Activated CD4-positive, alpha-beta T cell treated with anti-CD3 and anti-CD28 coated beads for 36 hours (primary cell): ENCODE measurements at places on chromosomes 12 and 14.

- no peaks in the 10 kb centered on the region for H3K27me3 ChIP-seq
- DNase-seq: no peak
- no peak overlapping the region for H3K27ac ChIP-seq
- no peak overlapping the region for H3K4me3 ChIP-seq
- H3K4me1 ChIP-seq: no peaks in the 10 kb centered on the region
Measured at GRCh38 chr12:90013409-90013808, 304.8 kb upstream of the ATP2B1 start.

DNA sequence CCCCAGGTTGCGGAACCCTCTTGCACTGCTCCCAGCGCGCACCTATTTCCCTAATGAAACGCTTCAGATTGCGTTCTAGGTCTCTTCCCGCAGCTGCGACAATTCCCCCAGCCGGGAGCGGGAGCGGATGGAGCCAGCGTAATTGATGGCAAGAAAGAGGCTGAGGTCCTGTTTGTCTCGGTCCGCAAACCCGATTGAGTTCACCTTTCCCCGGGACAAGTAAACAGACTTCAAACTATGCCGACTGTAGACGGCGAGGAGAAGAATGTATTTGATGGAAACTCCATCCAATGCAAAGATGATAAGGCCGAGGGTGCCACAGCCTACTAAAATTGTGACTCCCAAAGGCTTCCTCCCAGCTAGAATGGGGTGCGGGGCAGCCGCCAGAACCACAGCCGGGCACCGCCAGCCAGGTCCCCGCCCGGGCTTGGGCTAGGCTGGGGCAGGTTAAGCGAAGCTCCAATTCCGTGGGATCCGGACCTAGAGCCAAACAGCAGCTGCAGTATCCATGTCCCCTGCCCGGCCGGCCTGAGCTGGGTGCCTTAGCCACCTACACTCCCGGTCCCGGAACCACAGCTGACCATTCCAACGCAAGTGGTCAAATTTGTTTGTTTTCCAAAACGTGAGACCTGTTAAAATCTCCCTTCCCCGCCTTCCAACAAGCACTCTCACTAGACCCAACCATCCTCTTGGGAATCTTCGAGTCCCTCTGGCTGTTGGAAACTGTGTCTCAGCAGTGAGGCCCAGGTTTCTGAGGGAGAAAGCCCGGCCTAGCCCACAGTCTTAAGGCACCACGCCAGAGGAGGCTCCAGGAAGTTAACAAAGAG is 5.5 kb downstream of the NKX2-1 start:
- H3K4me1 ChIP-seq: peaks cover 7% of the 10 kb centered on the region
- H3K36me3 ChIP-seq: peaks cover under 1% of the 10 kb centered on the region
- DNase-seq: peak; percentile 7
- H3K4me3 ChIP-seq: no peak overlapping the region
- no peak overlapping the region for H3K27ac ChIP-seq
- peaks cover 69% of the 10 kb centered on the region for H3K27me3 ChIP-seq

DNA sequence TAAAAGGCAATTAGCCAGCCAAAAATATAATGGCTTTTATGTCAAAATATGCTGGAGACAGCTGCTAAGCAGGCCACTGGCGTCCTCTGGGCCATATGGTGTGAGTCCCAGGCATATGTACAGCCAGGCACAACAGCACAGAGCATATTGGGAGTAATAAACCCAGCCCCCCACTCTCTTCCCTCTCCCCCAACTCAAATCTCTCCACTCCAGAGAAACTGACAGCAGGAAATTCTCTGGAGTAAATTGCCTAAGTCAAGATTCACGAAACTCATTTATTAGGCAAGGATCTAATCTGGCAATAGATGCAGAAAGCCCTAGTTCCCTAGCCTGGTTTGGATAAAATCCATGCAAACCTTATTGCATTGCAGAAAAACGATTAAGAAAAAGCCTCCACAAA is 147.9 kb upstream of the SEL1L start:
- DNase-seq: no peak
- peaks cover 13% of the 10 kb centered on the region for H3K27me3 ChIP-seq
- no peaks in the 10 kb centered on the region for H3K4me1 ChIP-seq
- no peaks in the 10 kb centered on the region for H3K36me3 ChIP-seq

- H3K27me3 ChIP-seq: peaks cover 34% of the 10 kb centered on the region
- peaks cover 25% of the 10 kb centered on the region for H3K36me3 ChIP-seq
- H3K27ac ChIP-seq: peak overlapping the region; percentile 91
- peaks cover 22% of the 10 kb centered on the region for H3K4me1 ChIP-seq
- peak; percentile 76 for DNase-seq
Measured at GRCh38 chr12:10722502-10722904, 620 bp downstream of the YBX3 start.

- peaks cover 27% of the 10 kb centered on the region for H3K27me3 ChIP-seq
- H3K4me1 ChIP-seq: peaks cover 8% of the 10 kb centered on the region
- no peak for DNase-seq
- H3K4me3 ChIP-seq: peak overlapping the region; percentile 73
- H3K27ac ChIP-seq: no peak overlapping the region
- no peaks in the 10 kb centered on the region for H3K36me3 ChIP-seq
Measured at GRCh38 chr14:76761960-76762410, 717 bp downstream of the VASH1 start.

- peaks cover 3% of the 10 kb centered on the region for H3K27me3 ChIP-seq
- H3K4me3 ChIP-seq: no peak overlapping the region
- H3K36me3 ChIP-seq: no peaks in the 10 kb centered on the region
- H3K27ac ChIP-seq: no peak overlapping the region
Measured at GRCh38 chr14:74261288-74261687, 22.0 kb downstream of the VSX2 start.

GRCh38 chr14:102795060-102795925 is 18.0 kb downstream of the TRAF3 start:
- H3K27me3 ChIP-seq: no peaks in the 10 kb centered on the region
- peaks cover 59% of the 10 kb centered on the region for H3K36me3 ChIP-seq
- H3K27ac ChIP-seq: peak overlapping the region; percentile 72
- no peak overlapping the region for H3K4me3 ChIP-seq
- DNase-seq: peak; percentile 67

- DNase-seq: peak; percentile 78
- H3K36me3 ChIP-seq: peaks cover 23% of the 10 kb centered on the region
- peaks cover 58% of the 10 kb centered on the region for H3K4me1 ChIP-seq
- H3K27ac ChIP-seq: peak overlapping the region; percentile 99
- H3K4me3 ChIP-seq: peak overlapping the region; percentile 81
Measured at GRCh38 chr12:108634341-108634751, 652 bp upstream of the SELPLG start.

GRCh38 chr12:12976366-12976765 is 23.7 kb downstream of the HEBP1 start:
- DNase-seq: no peak
- H3K36me3 ChIP-seq: peaks cover 40% of the 10 kb centered on the region
- H3K27me3 ChIP-seq: no peaks in the 10 kb centered on the region
- H3K4me3 ChIP-seq: no peak overlapping the region
- H3K27ac ChIP-seq: no peak overlapping the region

- H3K36me3 ChIP-seq: peaks cover 5% of the 10 kb centered on the region
- no peak overlapping the region for H3K4me3 ChIP-seq
- DNase-seq: peak; percentile 66
- H3K4me1 ChIP-seq: peaks cover 86% of the 10 kb centered on the region
Measured at GRCh38 chr14:68283378-68284123, 464.0 kb downstream of the RAD51B start.

DNA sequence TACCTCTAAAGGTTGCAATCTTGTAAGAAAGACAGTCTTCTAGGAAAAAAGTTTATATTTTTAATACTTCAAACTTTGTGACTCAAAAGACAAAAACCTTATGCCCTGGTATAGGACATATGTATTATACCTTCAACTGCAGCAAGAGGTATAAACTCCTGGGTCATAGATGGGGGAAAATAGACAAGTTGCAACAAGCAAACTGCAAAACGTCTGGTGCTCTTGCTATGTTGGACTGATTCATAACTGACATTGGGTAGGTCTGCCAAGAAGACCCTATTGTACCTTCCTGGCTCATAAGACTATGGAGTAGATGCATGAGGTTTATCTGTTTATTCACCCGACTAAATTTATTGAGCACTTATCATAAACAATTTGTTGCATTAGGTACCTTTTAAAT is 40.9 kb downstream of the BEST3 start:
- no peaks in the 10 kb centered on the region for H3K4me1 ChIP-seq
- H3K27ac ChIP-seq: no peak overlapping the region
- H3K4me3 ChIP-seq: no peak overlapping the region

DNA sequence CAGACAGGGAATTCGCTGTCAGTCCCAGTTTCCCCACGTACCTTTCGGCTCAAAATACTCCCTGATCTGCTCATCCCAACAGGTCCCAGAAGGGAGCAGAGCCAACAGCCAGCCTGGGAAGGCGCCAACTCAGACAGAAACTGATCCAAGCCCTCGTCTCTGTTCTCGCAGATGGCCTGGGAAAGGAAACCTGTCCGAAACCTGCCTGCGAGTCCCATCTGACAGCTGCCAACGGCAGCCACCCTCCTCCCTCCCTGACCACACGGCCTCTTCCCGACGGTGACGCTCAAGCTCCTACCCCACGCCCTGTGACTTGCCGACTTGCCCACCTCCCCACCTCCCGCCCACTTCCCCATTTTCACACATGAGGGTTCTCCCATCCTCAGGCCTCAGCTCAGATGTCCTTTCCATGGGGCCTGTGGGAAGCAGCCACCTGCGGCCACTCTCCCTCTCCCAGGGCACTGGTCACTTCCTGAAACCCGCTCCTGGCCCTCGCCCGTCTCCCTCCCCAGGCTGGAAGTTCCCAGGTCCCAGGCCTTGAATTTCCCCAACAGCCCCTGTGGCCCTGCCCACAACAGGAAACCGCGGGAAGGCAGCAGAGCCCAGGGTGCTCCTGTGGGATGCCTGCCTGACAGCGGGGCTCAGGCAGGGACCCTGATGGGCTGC is 60.9 kb upstream of the FBRSL1 start:
- no peak overlapping the region for H3K27ac ChIP-seq
- peaks cover 24% of the 10 kb centered on the region for H3K4me1 ChIP-seq
- no peaks in the 10 kb centered on the region for H3K27me3 ChIP-seq
- no peak for DNase-seq

GRCh38 chr12:51533799-51534198 is 57.2 kb upstream of the SCN8A start:
- H3K36me3 ChIP-seq: no peaks in the 10 kb centered on the region
- H3K4me3 ChIP-seq: no peak overlapping the region
- DNase-seq: no peak
- H3K27me3 ChIP-seq: peaks cover 2% of the 10 kb centered on the region
- H3K27ac ChIP-seq: no peak overlapping the region
- peaks cover 6% of the 10 kb centered on the region for H3K4me1 ChIP-seq

DNA sequence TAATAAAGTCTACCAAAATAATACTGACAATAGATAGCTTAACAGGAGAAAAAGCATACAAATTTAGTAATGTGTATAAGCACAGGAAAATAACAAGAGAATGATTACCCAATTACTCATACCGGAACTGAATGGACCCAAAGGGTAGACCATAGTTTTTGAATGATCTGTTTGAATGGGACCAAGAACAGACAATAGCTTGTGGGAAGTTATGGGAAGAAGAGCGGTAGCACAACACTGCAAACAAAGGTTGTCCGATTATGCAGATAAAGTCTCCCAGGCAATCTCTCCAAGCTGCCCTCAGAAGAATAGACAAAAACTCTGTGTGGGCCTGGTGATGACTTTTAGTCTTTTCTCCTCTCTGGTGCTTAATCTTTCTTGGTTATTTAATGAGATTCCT is 96.6 kb upstream of the NEDD1 start:
- DNase-seq: no peak
- no peaks in the 10 kb centered on the region for H3K36me3 ChIP-seq
- H3K4me3 ChIP-seq: no peak overlapping the region
- H3K27ac ChIP-seq: no peak overlapping the region

DNA sequence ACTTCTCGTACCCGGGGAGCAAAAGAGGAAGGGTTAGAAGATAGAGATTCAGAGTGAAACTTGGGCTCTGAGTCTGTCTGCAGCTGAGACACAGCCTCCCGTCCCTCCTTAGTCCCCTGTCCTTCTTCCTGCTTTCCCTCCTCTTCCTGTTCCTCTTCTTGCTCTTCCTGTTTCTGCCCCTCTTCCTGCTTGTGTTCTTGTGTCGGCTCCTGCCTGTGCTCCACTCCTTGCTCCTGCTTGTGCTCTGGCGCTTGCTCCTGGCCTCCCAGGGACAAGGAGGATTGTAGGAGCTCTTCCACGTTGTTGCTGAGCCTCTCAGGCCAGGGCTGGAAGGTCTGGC is 3.0 kb downstream of the ACRBP start:
- no peak overlapping the region for H3K4me3 ChIP-seq
- DNase-seq: no peak
- no peaks in the 10 kb centered on the region for H3K27me3 ChIP-seq
- H3K27ac ChIP-seq: no peak overlapping the region
- peaks cover 18% of the 10 kb centered on the region for H3K36me3 ChIP-seq

- H3K27me3 ChIP-seq: no peaks in the 10 kb centered on the region
- H3K27ac ChIP-seq: no peak overlapping the region
- DNase-seq: no peak
- peaks cover 16% of the 10 kb centered on the region for H3K4me1 ChIP-seq
- no peak overlapping the region for H3K4me3 ChIP-seq
Measured at GRCh38 chr12:56216461-56216860, 5.3 kb downstream of the RNF41 start.

DNA sequence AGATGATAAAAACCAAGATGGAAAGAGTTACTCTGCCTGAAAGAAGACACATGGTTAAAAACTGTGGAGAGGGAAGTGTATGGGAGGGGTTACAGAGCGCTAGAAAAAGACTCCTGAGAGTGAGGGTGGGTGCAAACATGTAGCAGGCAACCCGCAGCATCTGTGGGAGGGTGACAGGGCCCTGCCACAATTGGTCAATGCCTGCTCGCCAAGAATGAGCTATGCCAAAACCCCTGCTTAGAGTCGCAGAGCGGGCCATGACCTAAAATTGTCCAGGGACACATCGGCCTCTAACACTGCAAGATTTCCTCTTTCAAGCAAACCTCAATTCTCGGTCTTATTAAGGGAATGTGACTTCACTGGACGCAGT is 700 bp downstream of the PRKAG1 start:
- H3K27me3 ChIP-seq: no peaks in the 10 kb centered on the region
- peak; percentile 74 for DNase-seq
- H3K36me3 ChIP-seq: peaks cover 32% of the 10 kb centered on the region
- H3K4me1 ChIP-seq: peaks cover 34% of the 10 kb centered on the region
- peak overlapping the region; percentile 97 for H3K27ac ChIP-seq
- H3K4me3 ChIP-seq: peak overlapping the region; percentile 81

DNA sequence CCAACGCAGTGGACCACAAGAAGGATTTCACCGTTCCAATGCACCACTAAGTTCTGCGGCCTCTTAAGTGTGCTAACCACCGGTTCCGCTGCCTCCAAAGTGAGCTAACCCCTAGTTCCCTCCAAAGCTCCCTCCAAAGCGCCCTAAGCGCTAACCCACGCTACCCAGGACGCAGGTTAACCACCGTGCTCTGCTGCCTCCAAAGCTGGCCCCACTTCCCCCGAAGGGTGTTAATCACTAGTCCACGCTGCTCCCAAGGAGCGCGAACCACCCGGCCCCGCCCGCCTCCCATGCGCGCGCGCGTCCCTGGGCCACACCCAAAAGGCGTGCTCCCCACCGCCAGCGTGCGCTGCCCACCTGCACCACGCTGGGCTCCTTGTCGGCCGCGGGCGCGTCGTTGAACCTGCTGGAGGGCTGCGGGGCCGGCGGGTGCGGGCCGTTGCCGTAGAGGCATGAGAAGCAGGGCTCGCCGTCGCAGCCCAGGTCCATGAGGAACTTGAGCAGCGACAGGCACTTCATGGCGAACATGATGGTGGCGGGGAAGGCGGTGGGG is 11.7 kb downstream of the FAM181A start:
- peaks cover 9% of the 10 kb centered on the region for H3K36me3 ChIP-seq
- H3K4me1 ChIP-seq: peaks cover 14% of the 10 kb centered on the region
- peaks cover 14% of the 10 kb centered on the region for H3K27me3 ChIP-seq
- DNase-seq: no peak
- H3K4me3 ChIP-seq: peak overlapping the region; percentile 43
